Fibroblast of lung (primary cell): ENCODE measurements at places on chromosomes 3 and 15.

DNA sequence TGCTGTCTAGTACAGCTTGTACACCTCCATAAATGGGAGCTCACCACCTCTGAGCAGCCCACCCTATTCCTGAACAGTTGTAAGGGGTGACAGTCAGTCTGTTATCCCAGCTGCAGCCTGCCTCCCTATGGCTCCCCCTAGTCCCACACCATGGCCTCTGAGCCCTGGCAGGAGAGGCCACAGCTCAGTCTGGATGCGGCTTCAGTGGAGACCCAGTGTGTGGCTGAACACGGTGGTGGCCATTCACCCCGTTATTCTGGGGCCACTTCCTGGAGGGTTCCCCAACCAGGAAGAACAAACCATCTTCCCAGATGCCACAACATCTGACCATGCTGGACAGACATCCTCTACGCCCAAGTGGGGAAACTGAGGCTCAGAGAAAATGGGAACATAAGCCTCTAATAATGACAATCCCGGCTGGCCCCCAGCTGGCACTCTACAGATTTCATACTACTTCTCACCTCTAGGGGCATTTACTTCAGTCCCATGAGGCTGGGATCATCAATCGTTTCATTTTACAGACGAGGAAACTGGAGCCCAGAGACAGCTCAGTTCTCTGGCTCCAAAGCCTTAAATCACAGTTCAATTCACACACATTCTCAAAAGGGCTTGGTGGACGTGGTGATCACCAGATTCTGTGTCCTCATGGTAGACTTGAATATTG, 9.2 kb upstream of the GRIP2 start:
- DNase-seq, result peak; percentile 14

DNA sequence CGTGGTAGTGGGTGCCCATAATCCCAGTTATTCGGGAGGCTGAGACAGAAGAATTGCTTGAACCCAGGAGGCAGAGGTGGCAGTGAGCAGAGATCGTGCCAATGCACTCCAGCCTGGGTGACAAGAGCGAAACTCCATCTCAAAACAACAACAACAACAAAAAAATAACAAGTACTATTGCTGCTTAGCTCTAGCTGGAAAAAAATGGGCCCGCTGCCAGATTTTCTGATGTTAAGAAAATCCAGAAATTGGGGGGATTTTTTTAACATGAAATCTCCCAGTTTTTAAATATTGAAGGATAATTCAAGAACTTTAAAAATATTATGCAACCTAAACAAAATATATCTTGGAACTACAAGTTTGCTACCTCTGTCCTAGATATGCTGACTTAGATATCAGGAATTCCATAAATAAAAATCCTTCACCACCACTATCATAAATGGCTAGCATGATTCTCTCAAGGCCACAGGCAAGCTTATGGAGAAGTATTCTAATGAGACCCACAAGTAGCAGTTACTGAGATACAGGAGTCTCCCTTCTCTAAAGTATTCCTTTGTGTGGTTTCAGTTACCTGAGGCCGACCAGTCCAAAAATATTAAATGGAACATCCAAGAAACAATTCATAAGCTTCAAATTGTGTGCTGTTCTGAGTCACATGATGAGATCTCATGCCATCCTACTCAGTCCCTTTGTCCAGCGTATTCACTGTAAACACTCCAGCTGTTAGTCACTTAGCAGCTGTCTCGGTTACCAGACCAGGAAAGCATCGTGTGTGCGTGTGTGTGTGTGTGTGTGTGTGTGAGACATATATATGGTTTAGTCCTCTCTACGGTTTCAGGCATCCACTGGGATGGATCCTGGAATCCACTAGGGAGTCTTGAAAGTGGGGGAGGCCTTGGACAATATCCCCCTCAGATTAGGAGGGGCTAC, 277.2 kb downstream of the TBL1XR1 start:
- DNase-seq, result peak; percentile 86

- no peak for DNase-seq
Measured at GRCh38 chr3:59526999-59527398, 477.2 kb upstream of the CFAP20DC start.

- DNase-seq, result no peak
Measured at GRCh38 chr3:119825820-119826219, 43.9 kb downstream of the NR1I2 start.

- no peak for DNase-seq
Measured at GRCh38 chr3:28295898-28296490, 52.5 kb upstream of the ZCWPW2 start.

DNA sequence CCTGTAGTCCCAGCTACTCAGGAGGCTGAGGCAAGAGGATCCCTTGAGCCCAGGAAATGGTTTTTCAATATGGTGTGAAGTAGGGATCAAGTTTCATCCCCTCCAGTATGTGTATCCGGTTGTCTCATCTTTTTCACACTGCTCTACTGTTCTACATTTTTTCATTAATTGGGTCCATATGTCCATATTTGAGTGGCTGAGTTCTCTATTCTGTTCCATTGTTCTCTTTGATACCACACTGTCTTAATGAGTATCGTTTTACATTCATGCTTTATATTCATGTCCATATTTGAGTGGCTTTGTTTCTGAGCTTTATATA, 81.6 kb upstream of the LRRFIP2 start:
- DNase-seq, result no peak

GRCh38 chr15:69758291-69758771, 305.7 kb downstream of the RPLP1 start:
- peak; percentile 71 for DNase-seq

DNA sequence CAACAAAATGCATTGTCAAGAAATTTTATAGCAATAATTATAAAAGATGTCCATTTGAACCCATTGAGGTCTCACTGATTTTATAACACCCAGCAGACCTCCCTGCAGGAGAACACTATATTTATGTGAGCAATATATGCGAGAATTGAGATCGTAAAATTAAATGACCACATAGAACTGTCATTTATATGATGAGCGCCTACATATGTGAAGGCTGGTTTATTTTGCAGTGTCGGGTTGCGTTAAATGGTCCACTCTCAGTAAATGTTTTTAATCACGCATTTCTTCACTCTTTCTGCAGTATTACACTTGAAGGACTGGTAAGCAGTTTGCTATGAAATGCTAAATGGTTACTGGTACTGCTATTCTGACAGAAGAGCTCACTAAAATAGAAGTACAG, 408.5 kb upstream of the AGTR1 start:
- no peak for DNase-seq

- peak; percentile 59 for DNase-seq
Measured at GRCh38 chr15:39852250-39852649, 67.8 kb downstream of the GPR176 start.

DNA sequence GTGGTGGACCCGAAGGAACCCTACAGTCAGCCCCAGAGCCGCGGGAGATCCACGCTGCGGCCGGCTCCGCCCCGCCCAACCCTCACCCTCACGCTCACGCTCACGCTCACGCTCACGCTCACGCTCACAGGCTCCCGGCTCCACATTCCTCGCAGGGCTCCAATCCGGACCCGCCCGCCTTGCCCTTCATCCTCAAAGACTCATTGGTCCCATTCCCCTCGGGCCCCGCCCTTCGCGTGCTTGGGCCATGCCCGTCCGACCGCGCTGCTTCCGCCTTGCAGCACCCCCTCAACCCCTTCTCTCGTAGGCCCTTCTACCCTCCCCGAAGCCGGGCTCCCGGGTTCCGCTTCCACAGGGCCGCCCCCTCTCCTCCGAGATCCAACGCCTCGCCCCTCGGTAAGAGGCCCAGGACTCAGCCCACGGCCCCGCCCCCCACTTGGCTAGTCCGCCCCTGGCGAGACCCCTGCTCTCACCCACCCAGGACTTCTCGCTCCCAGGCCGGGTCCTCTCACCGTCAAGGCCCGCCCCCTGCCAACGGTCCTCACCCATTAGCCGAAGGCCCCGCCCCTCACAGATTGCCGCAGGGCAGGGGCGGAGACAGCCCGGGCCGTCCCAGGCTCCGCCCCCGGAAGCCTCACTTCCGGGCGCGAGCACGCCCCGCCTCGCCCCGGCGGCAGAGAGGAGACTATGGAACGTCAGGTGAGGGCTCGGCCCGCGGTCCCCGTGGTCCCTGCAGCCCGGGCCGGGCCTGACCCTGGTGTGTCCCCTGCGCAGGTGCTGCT, at the start of gene APEH:
Gene APEH, plus strand, starts transcription at position 637 of the 782 bp plus-strand sequence. Its CDS starts 51 bp downstream, at position 688.
- peak; percentile 97 for DNase-seq

GRCh38 chr3:43923104-43923882, 232.6 kb downstream of the ABHD5 start:
- no peak for DNase-seq

GRCh38 chr3:128725547-128726022, 398 bp upstream of the RAB7A start:
- no peak for DNase-seq

GRCh38 chr3:23501201-23501802, 298.2 kb downstream of the UBE2E2 start:
- DNase-seq, result no peak

DNA sequence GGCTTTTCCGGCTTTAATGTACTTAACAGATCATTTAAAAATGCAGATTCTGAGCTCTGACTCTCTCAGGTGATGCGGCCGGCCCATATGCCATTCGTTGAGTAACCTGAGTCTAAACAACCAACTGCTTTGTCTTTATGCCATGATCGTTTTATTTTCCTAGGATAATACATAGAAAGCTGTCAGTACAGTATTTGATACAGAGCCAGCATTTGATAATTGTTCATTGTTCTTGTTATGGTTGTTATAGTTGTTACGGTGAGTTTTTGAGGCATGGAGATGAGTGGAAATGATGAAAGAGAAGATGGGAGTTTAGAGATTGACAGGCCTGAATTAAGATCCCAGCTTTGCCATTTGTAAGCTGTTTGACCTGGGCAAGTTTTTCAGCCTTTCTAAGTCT, 40.0 kb downstream of the TMEM45A start:
- DNase-seq, result no peak

GRCh38 chr15:100926971-100927756, 8.0 kb downstream of the LRRK1 start:
- no peak for DNase-seq

- DNase-seq, result no peak
Measured at GRCh38 chr3:172580680-172581401, 57.6 kb upstream of the TNFSF10 start.

GRCh38 chr3:118970819-118971218, 63.8 kb downstream of the IGSF11 start:
- no peak for DNase-seq

DNA sequence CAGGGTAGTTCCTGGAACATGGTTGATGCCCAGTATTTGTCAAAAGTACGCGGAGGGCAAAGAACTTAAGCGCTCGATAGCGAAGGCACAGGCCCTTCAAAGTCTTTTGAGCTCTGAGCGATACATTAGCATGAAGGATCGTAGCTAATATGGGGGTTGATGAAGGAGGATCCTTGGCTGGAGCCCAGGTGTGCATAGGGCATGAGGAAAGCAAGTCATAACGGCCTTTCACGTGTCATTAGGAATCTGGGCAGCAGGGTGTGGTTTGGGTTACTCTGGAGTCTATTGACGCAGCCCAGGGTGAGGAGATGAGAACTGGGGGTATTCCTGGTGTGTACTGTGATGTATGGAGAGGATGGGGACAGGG, 31.7 kb downstream of the SPINK8 start:
- DNase-seq, result peak; percentile 44

GRCh38 chr3:25849641-25850385, 59.9 kb downstream of the OXSM start:
- peak; percentile 35 for DNase-seq

DNA sequence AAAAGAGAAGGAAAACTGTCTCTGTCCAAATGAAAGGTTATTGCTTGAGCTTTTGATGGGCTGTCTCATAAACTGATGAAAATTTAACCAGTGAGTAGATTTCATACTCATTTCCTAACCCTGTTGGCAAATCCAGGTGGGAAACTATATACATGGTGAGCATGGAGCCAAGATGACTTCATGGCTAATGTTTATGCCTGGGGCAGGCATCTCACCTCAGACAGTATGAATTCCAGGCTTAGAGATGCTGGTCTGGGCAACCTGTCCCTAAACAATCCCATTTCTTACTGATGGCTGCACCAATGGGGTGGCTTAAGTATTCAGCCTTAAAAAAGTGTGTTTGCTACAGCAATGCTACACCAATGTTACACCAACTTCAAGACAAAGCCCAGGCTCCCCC, 58.1 kb downstream of the SLTM start:
- DNase-seq, result no peak

DNA sequence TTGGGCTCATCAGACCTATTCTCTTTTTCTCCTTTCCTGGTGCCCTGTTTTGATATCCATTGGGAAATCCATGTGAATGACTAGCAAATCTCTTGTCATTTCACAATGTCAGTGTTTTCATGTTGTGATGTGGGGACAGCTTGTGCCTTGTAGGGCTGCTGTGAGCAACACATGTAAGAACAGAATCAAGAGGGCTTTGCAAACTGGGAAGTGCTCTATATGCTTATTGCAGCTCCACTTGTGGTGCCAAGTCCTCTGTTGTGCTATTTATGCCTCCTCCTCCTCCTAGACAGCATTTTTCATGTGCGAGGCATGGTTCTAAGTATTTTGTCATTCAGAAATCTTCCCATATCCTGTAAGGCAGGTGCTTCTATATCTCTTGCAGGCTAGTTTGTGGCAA, 56.4 kb downstream of the ZNF621 start:
- no peak for DNase-seq

- no peak for DNase-seq
Measured at GRCh38 chr15:62822228-62822627, 220.3 kb upstream of the TPM1 start.

GRCh38 chr3:119331661-119332060, 37.5 kb downstream of the ARHGAP31 start:
- peak; percentile 63 for DNase-seq

DNA sequence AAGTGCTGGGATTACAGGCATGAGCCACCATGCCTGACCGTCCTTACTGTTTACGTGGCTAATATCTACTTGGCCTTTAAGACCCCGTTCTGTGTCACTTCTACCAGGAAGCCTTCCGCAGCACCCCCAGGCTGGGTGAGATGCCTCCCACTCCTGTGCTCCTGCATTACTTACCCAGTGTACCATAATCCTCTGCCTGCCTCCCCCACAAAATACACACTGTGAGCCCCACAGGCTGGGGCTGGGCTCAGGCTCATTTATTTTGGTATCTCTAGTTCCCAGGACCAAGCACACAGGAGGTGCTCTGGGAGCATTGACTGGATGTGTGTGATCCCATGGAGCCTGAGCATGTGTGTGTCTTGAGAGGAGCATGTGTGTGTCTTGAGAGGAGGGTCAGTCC, 14.9 kb downstream of the MRAS start:
- DNase-seq, result no peak

DNA sequence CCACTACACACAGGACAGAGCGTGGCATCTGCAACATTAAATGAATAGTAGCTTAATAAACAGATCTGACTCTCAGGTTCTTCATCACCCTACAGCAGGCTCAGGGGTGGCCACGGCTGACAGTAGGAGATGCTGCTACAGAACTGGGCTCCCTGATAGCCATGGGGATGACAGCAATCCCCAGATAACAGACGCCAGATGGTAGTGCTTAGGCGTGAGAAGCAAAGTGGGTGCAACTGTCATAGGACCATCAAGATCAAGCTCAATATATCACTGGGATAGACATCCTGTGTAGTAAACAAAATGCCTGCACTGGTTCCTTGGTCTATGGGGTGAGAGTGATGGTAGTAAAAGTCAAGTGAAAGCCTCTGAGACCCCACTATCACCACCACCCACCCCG, 2.6 kb upstream of the TPRA1 start:
- no peak for DNase-seq
